ENCODE measurements at places on chromosomes 2 and 18.

GRCh38 chr2:10891390-10891789, 20.3 kb upstream of the KCNF1 start:
- DNase-seq: peak; percentile 12

- no peak for DNase-seq
Measured at GRCh38 chr2:144198116-144198515, 321.8 kb downstream of the ZEB2 start.

- no peak for DNase-seq
Measured at GRCh38 chr2:223048519-223048918, 3.5 kb upstream of the KCNE4 start.

DNA sequence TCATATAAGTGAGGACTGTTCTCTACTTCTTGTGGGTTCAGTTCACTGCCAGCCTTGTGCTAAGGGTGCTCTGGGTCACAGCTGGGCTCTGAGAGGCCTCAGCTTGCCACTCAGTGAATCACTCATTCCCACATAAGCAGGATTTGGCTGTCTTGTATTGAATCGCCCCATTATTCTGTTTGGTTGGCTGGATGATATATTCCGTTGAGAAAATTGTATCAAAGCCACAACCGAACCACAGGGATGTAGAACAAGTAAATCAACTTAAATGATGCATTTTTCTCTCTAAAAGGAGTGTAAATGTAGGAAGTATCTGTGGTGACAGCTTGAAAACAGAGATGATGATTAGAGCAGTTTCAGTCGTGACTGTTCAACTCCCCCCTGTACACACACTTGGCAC, 39.6 kb downstream of the TTC39C start:
- DNase-seq: no peak

DNA sequence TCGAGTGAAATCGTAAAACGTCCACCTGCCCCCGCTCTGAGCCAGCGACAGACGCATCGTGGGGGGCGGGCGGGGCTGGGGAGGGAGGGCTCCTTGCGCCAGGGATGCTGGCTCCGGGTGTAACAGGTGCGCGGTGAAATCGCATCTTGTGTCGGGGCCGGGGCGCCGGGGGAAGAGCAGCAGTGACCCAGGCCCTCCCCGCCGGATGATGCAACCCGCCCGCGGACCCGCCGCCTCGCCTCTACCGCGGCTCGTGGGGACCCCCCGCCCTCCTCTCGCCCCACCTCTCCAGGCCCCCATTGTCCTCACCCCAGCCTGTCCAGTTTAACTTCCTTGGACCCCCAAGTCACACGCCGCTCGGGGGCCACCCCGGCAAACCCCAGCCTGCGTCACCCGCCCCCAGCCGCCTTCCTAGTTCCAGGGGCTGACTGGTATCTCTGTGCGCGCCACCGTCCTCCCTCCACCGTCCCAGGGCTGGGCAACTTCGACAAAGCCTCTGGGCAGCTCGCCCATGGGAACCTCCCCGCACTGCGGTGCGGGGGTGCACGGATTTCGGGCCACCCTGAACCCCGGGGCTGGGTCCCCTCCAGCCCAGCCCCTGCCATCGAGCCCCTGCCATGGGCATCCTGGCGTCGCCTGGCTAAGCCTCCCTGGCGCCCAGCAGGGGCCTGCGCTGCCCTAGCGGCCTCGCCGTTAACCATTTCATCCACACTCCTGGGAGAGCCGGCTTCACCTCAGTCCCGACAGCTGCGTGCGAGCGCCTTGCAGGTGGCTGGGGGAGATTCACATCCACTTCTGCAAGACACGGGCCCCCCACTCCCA, 799 bp upstream of the KIF1A start:
- no peak for DNase-seq

DNA sequence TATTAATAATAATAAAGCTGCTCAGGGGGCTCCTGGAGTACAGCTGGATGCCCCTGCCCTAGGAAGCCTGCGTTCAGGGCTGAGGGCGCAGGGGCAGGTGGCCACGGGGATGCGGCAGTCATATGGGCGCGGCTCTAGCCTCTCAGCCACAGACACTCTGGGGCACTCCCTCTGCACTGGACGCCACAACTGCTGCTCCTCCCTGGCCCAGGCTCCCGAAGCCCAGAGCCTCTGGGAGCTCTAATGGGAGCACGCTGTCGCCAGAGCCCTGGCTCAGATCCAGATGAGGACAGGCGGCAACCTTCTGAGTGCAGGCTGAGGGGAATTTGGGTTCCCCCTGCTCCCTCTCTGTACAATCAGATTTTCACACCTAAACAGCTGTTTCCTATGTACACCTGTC, 93.6 kb downstream of the MTCL1 start:
- no peak for DNase-seq

DNA sequence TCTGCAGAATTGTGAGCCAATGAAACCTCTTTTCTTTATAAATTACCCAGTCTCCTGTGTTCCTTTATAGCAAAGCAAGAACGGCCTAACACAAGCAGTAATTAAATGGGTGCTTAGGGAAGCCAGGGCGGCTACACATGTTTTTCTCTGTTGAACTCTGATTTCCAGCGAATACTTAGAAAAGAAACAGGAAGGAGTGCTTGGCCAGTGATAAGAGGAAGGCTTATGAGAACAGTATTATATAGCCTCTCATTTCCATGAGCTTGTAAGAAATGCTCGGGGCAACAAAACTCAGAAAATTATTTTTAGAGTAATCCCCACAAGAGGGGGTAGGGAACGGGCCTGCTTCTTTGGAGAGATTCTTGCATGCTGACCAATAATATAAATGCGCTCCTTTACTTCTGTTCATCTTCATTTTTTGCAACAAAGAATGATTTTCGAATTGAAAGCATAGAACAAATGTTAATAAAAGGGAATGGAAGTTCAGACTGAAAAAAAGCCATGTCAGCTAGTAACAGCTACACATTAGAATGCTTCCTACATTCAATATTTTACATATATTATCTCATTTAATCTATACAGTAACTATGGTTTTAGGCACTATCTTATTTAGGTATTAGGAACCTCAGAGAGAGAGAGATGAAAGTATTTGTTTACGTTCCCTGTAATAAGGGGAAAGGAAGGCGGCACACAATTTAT, 49.7 kb upstream of the CCDC85A start:
- DNase-seq: no peak

GRCh38 chr2:10482460-10482859, 34.3 kb upstream of the ODC1 start:
- no peak for DNase-seq
